Hematopoietic multipotent progenitor cell (in vitro differentiated cells): ENCODE measurements at places on chromosomes 5 and 9. TPM values are rescaled to one million over a fixed set of nuclear protein-coding genes. Genes with fewer than 3 reads are reported as not detected.

CAPSL gene
- total RNA-seq, result not detected

DNA sequence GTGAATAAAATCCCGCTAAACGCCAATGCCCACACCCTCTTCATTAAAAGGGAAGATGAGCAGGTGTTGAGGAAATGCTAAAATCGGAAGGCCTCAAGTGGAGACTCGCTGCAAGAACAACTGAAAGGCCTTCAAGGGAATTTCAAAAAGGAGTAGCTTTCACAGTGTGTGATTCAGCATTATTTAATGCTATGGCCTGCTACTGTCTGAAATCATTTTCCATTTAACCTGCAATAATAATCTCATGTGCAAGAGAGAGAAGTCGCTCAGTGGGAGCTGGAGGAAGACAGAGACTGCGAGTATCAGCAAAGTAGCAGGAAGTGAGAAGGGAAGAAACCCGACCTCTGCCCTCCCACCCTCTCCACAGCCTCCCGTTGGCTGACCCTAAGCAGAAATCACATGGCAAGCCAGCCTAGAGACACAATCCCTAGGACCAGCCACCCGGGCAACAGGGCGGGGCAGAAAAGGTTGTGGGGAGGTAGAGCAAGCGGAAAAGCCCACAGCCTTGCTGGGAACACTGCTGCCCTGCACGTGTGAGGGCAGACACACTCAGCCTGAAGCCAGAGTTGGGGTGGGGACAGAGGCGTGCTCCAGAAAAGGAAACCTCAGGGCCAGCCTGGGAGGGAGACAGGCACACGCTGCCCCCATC lies 39.9 kb upstream of the CTSL start:
- peak; percentile 54 for DNase-seq

- DNase-seq, result no peak
These were observed 16.5 kb downstream of the NEK6 start for GRCh38 chr9:124274226-124274625.

GRCh38 chr9:34963552-34963951 lies 5.5 kb downstream of the PHF24 start:
- no peak for DNase-seq

GRCh38 chr9:120384925-120385272 lies 195.1 kb downstream of the CDK5RAP2 start:
- DNase-seq, result no peak

GRCh38 chr9:13179257-13179656 lies 100.2 kb downstream of the MPDZ start:
- no peak for DNase-seq

GRCh38 chr9:80491086-80491696 lies 919.4 kb downstream of the TLE4 start:
- DNase-seq, result no peak

GRCh38 chr9:104982543-104982942 lies 54.6 kb upstream of the ABCA1 start:
- DNase-seq, result no peak

GRCh38 chr9:68841276-68842052 lies 136.4 kb downstream of the PIP5K1B start:
- DNase-seq, result no peak

- DNase-seq, result no peak
These were observed 96.6 kb downstream of the RGS3 start for GRCh38 chr9:113559834-113560800.

GRCh38 chr5:43491326-43491725 lies 7.7 kb upstream of the TMEM267 start:
- DNase-seq, result no peak

DNA sequence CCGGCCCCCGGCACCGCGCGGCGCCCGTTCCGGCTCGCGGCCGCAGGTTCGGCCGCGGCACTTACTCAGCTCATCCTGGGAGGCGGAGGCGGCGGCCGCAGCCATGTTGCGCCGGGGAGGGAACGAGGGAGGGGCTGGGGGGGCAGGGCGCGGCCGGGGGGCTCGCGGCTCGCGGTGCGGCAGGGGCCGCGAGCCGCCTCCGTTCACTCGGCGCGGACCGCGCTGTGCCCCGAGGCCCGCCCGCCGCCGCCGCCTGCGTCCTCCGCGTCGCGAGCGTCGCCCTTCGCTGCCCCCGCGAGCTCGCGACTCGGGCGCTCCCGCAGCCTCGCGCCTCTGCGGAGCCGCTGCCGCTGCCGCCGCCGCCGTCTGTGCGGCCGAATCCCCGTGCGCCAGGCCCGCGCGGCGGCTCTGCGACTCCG lies 735 bp downstream of the ECPAS start:
- DNase-seq, result no peak

AUH gene
- total RNA-seq, result 14.5 TPM

DNA sequence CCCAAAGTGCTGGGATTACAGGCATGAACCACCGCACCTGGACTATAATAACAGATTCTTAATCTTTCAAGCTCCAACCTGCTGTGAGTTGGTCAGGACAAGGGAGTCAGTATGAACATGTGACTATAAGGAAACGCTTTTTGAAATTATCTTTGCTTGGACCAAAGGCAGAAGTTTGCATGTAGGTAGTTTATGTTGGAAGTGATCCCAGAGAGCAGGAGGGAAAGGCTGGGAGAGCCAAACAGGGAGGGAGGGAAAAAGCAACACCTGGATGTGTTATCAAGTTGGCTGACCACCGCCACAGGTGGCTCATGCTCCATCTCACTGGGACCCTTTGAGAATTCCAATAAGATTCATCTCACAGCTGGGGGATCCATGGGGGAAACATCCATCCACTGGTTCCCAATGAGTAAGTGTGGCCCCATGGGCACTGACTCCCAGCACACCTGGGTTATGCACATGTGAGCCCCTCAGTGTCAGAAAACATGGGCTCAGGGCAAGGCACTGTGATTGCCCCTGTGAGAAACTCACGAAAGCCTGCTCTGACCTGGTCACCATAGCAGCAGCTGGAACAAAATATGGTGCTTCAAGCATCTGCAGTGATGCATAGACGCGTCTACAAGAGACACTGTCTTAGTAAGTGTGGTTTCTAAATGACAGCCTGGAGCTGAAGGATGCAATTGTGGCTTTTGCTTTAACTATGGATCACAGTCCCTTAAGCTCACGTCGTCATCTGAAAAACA lies 62.1 kb downstream of the ARSB start:
- DNase-seq, result no peak

GRCh38 chr9:3698531-3698930 lies 172.7 kb upstream of the RFX3 start:
- no peak for DNase-seq

GRCh38 chr5:157618191-157618765 lies 34.0 kb downstream of the SOX30 start:
- no peak for DNase-seq
